ENCODE measurements at places on chromosomes 1 and 21.

DNA sequence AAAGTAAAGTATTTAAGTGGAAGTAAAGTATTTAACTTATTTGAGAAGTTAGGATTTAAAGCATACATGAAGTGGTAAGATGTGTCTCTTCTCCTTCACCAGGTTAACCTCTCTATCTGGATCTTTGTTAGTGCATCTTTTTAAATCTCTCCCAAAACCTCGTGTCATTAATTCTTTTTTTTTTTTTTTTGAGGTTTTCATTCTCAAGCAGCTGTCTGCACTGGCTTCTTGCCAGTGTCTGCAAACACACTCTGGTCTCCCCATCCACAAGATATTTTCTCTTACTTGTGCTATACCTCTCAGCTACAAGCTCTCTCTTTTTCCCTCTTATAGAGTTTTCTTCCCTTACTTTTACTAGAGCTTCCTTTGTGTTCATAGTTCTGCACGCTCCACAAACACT, 49.0 kb downstream of the CLDN17 start:
- no peak for DNase-seq

DNA sequence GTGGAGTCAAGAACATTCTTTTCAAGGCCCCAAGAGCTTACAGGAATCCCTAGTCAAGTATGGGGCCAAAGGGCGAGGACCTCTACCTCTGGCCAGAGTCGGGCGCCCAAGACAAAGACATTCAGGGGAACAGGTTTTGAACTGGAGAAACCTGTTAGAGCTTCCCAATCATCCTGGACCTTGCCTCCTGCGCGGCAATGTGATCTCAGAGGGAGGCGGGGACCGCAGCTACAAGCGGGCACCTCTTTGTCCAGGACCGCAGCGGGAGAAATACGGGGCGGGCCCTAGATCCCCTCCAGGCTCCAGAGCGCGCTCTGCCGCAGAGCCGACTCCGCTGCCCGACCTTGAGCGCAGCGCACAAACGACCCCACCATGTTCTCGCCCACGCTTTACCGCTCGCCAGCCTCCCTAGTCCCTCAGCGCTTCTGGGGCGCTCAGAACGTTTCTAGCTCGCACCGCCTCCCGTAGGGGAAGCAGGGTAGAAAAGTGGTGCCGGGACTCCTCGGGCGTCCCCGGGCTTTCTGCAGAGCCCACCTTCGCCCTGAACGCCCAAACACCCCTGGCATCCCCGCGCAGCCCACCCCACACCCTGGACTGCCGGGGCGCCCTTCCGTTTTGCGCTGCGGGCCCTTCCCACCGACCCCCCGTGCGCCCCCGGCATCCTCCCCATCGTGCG, 28.1 kb downstream of the RABIF start:
- peak; percentile 30 for DNase-seq

- no peak for DNase-seq
Measured at GRCh38 chr1:76835203-76835602, 32.1 kb upstream of the ST6GALNAC5 start.

DNA sequence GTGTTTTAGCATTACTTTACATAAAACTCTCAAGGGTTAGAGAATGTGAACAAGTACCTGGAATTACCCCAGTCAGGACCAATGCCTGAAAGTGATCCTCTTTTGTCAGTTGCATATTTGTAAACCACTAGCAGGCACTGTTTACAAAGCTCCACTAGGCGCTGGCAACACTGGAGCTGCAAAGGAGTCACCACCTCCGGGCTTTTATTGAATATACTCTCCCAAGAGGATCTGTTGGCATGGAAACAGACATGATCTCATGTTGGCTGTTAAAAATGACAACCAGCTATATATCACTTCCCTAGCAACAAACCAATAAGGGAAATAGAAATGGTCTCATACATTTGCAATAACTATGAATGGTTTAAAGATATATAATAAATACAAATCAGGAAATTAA, 116.0 kb downstream of the TTLL7 start:
- peak; percentile 22 for DNase-seq

GRCh38 chr1:241775021-241775420, 73.0 kb upstream of the EXO1 start:
- no peak for DNase-seq

GRCh38 chr1:85568151-85568550, 12.4 kb upstream of the CCN1 start:
- no peak for DNase-seq

DNA sequence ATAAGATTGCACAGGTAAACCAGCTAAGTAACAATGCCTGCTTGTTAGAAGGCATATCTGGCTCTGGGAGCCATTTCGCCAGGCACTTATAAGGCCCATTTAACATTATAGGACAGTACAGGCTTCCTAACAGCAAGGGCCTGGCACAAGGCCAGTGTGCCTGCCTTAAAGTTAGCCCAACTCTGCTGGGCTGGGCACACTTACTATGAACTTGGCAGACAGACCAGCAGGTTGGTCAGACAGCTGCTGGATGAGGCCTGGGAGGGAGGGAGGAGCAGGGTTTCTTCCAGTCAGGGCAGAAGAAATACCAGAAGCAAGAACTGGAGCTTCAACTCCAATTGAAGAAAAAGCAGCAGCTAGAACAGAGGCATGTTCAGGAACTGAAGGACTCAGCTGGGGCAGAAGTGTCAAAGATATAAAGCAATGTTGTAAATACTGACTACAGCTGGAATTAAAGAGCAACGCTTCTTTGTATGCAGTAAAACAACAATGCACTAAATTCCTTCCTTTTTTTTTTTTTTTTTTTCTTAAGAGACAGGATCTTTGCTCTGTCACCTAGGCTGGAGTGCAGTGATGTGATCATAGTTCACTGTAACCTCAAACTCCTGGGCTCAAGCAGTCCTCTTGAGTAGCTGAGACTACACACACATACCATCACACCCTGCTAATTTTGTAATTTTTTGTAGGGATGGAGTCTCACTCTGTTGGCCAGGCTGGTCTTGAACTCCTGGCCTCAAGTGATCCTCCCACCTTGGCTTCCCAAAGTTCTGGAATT, 4.9 kb downstream of the CACHD1 start:
- DNase-seq: no peak

- DNase-seq: no peak
Measured at GRCh38 chr21:44637018-44637850, at the start of gene KRTAP10-10. Gene KRTAP10-10, plus strand, starts transcription at chr21:44637356. Its CDS starts 62 bp downstream, at chr21:44637418.

GRCh38 chr1:182143825-182144645, 82.5 kb upstream of the ZNF648 start:
- DNase-seq: no peak

GRCh38 chr1:153539395-153540093, 1.2 kb downstream of the S100A5 start:
- no peak for DNase-seq

- DNase-seq: no peak
Measured at GRCh38 chr21:32009263-32009662, 136.4 kb downstream of the HUNK start.

- DNase-seq: peak; percentile 17
Measured at GRCh38 chr21:23217597-23217996, 2219.4 kb downstream of the NCAM2 start.

DNA sequence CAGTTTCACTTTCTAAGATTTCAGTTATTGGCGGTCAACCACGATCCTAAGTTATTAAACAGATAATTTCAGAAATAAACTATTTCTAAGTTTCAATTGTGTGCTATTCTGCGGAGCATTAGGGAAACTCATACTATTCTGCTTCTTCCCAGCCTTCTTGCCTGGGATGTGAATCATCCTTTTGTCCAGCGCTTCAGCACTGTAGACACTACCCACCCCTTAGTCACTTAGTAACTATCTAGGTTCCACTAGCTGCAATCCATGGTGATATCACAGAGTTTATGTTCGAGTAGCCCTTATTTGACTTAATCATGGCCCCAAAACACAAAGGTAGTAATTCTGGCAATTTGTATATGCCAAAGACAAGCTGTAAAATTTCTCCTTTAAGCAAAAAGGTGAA, 279.9 kb upstream of the ADAMTS5 start:
- DNase-seq: no peak

DNA sequence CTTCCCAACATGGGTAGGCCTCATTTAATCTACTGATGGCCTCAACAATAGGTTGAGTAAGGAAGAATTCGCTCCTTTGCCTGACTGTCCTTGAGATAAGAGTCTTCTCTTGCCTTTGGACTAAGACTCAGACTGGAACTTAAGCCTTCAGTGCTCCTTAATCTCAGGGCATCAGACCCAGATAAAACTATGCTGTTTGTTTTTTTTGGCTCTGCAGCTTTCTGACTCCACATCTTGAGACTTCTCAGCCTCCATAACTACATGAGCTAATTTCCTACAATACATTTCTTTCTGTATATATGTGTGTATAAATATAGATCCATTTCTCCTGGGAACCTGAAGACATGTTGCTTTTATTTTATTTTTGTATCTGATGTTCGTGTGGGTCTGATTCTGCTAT, 1470.7 kb upstream of the PRMT6 start:
- DNase-seq: no peak

DNA sequence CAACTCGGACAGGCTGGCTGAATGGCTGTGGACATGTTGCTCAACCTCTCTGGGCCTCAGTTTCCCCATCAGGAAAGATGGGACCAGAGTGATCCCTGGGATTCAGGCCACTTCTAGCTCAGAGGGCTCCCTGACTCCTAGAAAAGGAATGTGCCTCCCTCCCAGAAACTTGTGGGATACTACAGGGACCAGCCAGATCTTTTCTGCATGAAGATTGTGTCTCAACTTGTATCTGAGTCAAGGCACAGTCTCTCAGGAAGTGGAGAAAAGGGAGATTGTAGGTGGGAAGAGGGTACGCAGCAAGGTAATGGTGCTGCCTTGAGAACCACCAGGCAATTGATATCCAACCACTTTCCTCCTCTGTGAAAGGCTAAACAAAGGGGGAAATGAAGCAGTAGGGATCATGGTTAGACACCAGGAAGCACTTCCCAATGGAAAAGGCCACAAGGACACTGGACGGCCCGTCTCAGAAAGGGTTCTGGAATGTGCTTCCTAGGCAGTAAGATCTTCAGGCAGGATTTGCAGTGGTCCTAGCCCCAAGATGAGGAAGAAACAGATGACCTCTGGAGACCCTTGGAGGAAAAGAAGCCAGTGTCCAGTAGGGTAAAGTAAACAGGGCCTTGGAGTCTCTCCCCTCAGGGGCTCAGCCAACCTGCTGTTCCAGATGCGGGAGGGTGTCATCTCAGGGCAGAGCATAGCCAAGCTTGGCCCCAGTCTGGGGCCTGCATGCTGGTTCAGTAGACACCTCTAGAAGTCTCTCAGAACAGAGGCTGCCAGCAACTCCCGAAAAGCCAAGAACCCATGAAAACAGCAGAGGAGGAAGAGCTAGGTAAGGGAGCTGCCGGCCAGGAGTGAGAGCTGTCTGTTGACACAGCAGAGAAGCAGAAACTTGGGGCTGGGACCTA, 16.8 kb downstream of the IFFO2 start:
- no peak for DNase-seq

DNA sequence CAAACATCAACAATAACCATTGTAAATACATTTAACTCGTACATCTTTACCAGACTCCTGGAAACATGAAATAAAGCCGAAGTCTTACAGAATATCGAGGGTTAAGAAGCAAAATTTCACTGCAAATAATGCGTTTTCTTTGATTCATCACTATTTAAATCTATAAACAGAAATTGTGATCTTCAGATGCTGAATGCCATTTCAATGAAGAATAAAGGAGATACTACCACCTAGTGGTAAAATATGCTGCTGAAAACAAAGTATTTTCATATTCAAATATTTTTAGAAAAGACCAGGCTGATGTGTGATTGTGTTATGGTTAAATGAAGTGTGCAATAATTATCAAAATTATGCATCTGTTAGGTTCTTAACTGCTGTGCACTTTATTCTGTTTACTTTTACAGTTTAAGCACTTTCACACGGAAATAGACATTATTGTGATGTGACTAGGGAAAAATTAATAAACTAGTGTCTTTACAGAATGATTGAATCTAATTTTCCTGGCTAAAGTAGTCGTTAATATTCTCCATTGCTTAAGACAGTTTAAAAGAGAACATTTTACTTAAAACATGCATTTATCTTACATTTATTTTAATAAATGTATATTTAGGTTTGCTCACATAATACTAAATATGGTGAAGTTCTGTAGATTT, 1093.1 kb downstream of the MRPL39 start:
- DNase-seq: peak; percentile 7

GRCh38 chr1:55427606-55428005, 212.4 kb upstream of the USP24 start:
- no peak for DNase-seq

DNA sequence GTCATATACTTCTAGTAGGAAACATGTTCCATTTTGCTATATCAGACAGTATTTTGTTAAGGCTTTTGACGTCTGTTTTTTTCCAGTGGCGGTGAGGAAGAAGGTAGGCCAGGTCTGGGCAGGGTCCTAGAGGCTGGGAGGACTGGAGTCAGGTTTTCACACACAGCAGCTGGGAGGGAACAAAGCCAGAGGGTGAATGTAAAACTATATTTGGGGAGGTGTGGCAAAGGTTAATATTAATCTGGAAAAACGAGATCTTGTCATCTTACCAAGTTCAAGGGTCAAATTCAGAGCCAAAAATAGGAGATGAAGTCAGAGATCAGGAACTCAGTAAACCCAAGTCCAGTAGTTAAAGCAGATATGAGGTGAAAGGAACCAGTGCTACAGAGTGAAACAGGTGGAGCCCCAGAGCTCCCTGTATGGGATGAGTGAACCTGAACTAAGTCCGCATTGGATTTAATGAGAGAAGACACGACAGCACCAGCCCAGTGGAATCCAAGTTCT, 10.7 kb upstream of the OTUD7B start:
- DNase-seq: peak; percentile 20

DNA sequence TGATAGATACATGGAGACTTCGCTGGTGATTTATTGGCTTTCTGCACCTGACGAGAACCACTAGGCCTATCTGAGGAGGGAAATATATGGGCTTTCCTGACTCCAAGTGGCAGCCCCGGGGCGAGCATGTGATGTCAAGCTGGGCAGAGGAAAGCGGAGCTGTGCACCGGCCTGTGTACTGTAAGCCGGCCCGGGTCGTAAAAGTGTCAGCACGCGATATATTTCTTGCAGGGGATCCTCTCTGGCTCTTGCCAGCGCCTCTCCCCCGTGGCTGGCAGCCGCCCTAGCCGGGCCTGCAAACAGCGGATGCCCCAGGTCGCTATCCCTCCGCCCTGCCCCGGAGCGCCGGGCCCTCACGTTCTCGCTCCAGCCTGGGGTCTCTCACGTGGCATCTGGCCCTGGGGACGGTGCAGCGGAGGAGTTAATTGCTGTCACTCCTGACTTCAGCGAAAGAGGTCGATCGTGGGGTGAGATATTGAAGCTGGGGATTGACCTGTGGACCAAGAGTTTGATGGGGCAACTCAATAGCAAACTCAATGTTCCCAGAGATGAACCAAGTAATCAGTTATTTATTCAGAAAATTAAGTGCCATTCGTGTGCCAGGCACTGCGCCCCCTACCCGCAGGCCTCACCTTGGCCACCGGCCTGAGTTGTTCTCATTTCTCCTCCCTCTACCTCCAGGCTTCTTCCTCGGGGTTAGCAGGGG, 41.0 kb upstream of the HAO2 start:
- DNase-seq: peak; percentile 82
